B cell (primary cell): ENCODE measurements at places on chromosomes 13 and 19. TPM values are rescaled to one million over a fixed set of nuclear protein-coding genes. Genes with fewer than 3 reads are reported as not detected.
A peak's percentile ranks its signal among the peaks of the same experiment; 100 is the strongest.

DNA sequence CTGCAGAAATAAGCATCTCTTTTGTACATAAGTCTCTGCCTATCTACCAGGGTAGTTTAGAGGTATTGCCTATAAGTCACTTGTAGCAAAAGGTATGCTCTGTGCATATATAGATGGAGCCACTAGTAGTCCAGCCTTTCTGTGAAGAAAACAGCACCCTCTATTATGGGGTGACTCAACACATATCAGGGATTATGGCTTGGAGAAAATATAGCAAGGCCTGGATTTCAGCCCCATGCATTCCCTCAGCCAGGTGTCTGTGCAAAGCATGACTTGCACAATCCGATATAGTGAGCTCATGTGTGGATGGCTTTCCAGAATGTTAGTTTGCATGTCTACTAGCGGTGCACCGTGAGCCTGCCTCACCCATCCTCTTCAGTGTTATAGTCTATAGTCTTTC is 13.4 kb upstream of the NALCN start:
- no peak for DNase-seq

DNA sequence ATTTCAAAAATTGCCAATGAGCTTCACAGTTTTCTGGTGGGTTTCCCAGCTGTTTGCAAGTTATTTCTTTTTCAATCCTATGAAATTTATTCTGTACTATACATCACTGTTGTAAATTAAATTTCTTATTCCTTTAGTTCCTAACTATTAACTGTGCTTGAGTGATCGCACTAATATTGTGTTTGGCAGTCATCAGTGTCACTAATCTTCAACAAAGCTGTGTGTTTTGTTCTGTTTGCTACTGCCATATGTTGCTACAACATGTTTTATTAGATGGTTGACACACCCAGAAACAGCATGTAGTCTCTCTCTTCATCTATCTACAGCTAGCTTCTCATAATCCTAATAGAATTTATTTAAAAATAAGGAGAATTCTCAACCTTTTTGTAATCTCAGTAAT is 453.6 kb upstream of the PRR20A start:
- DNase-seq: no peak

DNA sequence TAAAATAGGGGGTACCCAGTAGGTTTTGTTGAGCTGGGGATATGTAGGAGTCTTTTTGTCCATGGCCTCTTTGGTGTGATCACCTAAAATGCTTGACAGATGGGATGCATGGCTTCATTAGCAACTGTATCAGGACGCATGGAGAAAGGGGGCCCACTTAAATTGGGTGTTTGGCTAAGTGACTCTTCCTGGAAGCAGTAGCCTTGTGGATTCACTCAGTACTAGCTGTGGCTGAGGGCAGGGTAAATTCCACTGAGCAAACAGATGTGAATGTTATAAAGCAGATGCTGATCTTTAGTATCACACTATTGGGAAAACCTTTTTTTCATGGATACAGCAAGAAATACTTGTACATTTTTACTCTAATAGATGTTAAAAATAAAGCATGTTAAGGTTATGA is 140.0 kb downstream of the FGF14 start:
- no peak for DNase-seq

DNA sequence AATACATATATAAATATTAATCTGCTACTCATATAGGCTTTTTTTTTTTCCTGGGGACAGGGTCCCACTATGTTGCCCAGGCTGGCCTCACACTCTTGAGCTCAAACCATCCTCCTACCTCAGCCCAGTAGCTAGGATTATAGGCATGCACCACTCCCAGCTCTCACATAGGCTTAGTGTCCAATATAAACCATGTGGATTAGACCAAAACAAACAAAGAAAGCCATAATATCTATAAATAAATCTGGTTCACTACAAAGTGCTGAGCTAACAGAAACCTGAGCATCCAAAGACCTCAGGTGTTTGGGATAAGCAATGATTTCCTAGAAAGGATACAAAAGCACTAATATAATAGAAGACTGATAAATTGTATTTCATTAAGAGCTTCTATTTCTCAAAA is 26.0 kb downstream of the TBC1D4 start:
- no peak for DNase-seq

Gene NLRP9
- not detected in 2 replicates for total RNA-seq

Gene SYT3
- 0.17 and 0.39 TPM in 2 replicates for total RNA-seq

DNA sequence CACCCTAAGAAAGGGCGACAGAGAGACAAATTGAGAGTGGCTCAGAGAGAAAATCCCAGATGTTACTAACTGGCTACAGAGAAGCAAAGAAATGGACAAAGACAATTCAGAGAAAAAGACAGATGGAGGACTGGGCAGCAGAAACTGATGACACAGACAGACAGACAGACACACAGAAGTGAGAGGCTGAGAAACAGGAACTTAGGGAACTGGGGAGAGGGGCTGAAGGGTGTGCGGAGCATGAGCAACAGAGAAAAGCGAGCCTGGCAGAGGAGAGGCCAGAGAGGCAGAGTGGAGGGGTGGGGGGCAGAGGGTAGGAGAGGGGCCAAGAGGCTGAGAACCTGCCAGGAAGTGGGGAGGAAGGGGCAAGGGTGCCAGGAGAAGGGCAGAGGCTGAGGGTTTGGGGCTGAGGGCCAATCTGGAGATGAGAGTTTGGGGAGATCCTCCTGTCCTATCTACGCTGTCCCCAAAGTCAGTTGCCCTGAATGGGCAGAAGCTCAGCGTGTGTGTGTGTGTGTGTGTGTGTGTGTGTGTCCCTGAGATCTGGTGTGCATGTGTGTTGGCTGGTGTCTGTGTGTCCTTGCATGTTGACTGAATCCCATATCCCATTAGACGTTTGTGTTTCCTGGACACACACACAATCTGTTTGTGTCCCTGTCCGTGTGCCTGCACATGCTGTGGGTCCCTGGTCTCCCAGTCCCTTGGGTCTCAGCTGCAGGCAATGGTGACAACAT is 5.6 kb upstream of the ERFL start:
- no peak for DNase-seq

GRCh38 chr13:86729206-86729605 is 930.0 kb upstream of the SLITRK6 start:
- DNase-seq: no peak

DNA sequence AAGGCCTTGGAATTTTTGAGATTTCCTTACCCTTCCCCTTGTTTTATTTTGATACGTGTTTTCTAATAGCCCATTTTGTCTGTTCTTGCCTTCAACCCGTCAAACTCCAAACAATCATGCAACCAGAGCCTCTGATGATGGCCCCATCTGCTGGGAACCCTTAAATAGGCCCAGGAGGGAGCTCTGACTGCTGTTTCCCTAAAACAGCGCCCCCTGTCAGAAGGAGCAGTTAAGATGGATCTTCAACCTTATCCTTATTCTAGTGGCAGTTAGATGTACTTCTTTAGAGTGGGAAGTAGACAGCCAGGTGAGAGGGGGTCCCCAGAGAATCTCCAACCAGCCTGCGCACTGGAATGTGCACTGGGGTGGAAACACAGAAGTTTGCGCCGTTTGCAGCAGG is 1031.0 kb upstream of the PCDH9 start:
- no peak for DNase-seq

Gene CLDN10
- total RNA-seq: not detected in 2 replicates

GRCh38 chr19:38665950-38666662 is 18.7 kb downstream of the ACTN4 start:
- no peak for DNase-seq

Gene CERS1
- not detected in 2 replicates for total RNA-seq

Gene ZNF490
- 19.9 and 21.2 TPM in 2 replicates for total RNA-seq

DNA sequence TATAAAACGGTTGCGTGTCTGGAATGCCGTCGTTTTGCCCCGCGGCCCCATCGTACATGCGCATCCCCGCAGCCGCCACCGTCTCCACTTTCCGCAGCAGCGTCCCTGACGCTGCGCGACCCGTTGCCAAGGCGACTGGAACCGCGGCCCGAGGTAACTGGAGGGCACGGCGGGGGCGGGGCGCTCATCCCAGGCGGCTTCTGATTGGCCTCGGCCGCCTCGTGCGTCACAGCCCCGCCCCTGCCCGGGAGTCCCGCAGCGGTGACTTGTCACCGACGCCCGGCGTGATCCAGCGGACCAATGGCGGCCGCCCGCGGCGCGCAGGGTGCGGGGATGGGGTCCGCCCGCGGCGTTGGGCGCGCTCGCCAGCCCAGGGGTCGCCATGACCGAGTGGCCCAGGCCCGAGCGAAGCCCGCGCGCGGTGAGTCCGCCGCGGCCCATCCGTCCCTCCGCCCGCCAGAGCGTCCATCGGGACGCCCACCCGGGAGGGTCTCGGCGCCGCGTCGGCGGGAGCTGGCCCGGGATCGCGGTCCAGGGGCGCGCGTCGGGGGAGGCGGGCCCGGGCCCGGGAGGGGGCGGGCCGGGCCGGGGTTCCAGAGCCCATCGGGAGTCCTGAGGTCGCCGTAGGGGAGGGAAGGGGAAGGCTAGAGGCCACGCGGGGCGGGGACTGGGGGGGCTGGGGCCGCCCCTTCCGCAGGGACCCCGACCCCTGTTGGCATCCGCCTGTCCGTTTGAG is at the start of gene ZSCAN1:
TSS of gene ZSCAN1 (plus strand) at position 285 of the 736 bp plus-strand sequence. CDS start 3,812 bp downstream, outside the sequence.
- DNase-seq: peak; percentile 82

- peak; percentile 43 for DNase-seq
Observed at GRCh38 chr19:5480427-5480836, 25.2 kb downstream of the ZNRF4 start.

Gene LRRC8E
- total RNA-seq: not detected in 2 replicates

Gene KLHL1
- not detected in 2 replicates for total RNA-seq

Gene CD70
- 48.5 and 49.1 TPM in 2 replicates for total RNA-seq

Gene EDNRB
- not detected in 2 replicates for total RNA-seq
